ENCODE measurements at places on chromosomes 2 and 18. TPM values are rescaled to one million over a fixed set of nuclear protein-coding genes. Genes with fewer than 3 reads are reported as not detected.

NEU4 gene
- 0.61 TPM for total RNA-seq

NPAS2 gene
- total RNA-seq = 6.5 TPM

PRKAG3 gene
- total RNA-seq = not detected

REG3A gene
- not detected for total RNA-seq

UGT1A8 gene
- total RNA-seq = not detected

CNDP1 gene
- not detected for total RNA-seq

SERPINB12 gene
- not detected for total RNA-seq

CD226 gene
- total RNA-seq = 134 TPM

SPATA3 gene
- total RNA-seq = not detected

CPO gene
- not detected for total RNA-seq

MEIS1 gene
- not detected for total RNA-seq

UGT1A7 gene
- not detected for total RNA-seq

SUMO1 gene
- 127 TPM for total RNA-seq

FZD7 gene
- 1.5 TPM for total RNA-seq

SDC1 gene
- total RNA-seq = 0.26 TPM

SLC16A14 gene
- 3.1 TPM for total RNA-seq

All from activated T-helper 1 cell treated with anti-CD3 and anti-CD28 coated beads, Interleukin-12 subunit alpha, Interleukin-12 subunit beta, Interleukin-2, Interleukin-4 antibody, amounts not matched to agents 30 ng/mL and 10 ng/mL and 1 ng/mL, durations not matched to agents 14 hours and 24 hours and 36 hours (primary cell).